ENCODE measurements at places on chromosomes 5 and 9.

GRCh38 chr5:120093178-120093577 is 370.9 kb upstream of the PRR16 start:
- DNase-seq = no peak

DNA sequence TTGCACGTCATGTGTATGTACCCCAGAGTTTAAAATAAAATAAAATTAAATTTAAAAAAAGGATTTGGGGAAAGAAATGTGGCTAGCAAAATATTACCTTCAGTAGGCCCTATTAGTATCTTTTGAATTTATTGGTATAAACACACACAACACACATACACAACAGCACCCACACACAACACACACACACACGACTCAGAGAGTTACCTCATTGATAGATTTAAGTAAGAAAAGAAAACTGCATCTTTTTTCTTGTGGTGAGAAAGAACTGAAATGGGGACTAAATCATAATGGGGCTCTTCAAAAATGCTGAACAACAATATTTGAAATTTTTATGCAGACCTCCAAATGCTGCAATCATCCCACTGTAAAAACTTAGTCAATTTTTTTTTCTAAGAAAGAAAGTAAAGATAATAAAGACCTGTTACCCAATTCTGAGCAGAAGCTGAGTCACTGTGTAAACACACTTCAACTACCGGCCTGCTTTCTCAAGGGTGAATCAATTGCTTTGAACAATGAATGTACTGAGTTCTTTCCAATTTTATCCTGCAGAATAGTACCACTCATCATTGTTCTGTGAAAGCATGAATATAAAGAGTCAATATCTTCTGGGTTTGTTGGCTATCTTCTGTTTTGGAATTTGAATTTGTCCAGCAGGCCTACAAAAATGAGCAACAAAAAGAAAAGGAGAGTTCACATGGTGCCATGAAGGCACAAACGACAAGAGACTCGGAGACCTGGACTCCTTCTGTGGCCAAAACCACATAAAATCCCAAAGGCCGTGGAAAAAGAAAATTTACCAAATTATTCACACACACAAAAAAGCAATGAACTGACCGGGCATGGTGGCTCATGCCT is 57.9 kb upstream of the CCNG1 start:
- DNase-seq = peak; percentile 73

DNA sequence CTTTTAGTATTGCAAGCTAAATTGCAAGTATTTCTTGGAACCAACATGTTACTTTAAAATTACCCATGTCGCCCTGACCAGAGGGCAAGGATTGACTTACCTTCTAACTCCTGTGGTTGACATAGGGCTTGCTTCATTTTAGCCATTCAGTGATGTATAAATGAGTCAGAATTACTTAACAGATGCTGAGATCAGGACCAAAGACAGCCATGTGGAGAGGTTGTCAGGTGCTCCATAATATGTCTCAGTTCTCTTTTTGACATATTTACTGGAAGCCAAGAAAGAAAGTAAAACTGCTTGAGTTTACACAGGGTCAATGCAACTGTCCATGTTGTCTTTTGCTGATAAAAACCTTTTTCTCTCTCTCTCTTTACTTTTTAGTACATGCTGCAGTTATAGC is 33.2 kb downstream of the F2RL2 start:
- DNase-seq = no peak

DNA sequence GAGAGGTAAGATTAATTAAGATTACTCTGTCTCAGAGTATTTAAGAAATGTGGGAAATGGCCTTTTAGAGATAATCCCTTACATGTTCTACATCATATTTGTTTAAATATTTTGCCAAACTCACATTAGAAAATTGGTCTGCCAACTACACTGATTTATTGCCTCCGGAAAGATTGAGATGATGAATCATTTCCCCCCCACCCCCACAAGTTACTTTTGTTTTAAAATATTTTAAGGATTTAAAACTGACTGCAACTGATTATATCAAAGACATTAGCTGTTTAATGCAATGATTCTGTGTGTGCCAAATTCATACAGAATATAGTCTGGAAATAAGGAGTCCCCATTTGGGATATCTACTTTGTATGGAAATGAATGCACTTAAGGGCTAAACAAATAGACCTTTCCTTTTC is 674.4 kb downstream of the PRR16 start:
- DNase-seq = no peak

GRCh38 chr5:81187885-81188284 is 45.2 kb upstream of the CKMT2 start:
- DNase-seq = no peak

- no peak for DNase-seq
These were observed 52.2 kb downstream of the SGCD start for GRCh38 chr5:156379206-156379605.

DNA sequence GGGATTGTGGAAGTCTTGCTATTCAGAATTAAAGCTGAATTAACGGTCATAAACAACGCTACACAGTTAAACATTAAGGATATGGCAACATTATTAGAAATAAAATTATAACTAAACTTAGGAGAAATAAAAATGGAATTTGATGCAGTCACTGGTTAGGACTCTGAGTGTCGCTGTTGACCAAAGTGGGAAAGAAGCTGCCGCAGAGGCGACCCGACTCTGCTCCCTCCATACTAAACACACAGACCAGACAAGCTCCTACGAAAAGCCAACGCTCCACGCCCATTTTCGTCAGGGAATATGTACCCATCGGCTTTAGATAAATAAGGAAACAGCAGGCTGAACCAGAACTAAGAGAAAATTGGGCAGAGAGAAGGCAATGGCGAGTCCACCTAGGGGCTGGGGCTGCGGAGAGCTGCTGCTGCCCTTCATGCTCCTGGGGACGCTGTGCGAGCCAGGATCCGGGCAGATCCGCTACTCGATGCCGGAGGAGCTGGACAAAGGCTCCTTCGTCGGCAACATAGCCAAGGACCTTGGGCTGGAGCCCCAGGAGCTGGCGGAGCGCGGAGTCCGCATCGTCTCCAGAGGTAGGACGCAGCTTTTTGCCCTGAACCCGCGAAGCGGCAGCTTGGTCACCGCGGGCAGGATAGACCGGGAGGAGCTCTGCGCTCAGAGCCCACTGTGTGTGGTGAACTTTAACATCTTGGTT is at the start of gene PCDHGA5:
Gene PCDHGA5, plus strand, starts transcription at position 211 of the 709 bp plus-strand sequence. Its CDS starts 169 bp downstream, at position 380.
- peak; percentile 20 for DNase-seq

- no peak for DNase-seq
These were observed 986.5 kb upstream of the WWC1 start for GRCh38 chr5:167304834-167305469.

DNA sequence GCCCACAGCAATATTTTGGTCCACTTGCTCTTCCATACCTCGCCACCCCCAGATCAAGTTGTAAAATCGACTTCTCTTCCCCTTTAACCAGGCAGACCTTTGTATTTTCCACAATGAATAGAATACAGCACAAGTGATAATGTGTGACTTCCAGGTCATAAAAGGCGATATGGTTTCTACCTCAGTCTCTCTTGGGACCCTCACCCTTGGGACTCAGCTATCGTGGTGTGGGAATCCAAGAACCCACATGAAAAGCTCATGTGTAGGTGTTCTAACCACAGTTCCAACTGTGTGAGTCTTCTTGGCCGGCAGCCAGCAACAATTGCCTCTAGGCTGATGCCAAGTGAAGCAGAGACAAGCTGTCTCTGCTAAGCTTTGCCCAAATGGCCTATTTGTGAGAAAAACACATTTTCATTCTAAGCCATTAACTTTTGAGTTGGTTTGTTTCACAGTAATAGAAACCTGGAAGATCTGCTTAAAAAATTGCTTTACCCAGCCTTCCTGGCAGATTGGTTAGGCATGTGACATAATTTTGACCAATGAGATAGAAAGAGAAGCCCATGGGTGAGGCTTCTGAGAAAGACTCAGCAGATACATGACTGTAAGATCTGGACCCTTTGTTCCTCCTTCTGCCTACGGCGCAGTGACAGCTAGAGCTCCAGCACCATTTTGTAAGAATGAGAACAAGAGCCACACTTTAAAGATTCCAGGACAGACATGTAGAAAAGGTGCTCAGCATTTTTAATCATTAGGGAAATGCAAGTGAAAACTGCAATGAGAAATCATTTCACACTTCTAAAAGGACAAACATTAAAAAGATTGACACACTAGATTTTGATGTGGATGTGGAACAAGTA is 18.3 kb upstream of the MLLT3 start:
- peak; percentile 40 for DNase-seq

DNA sequence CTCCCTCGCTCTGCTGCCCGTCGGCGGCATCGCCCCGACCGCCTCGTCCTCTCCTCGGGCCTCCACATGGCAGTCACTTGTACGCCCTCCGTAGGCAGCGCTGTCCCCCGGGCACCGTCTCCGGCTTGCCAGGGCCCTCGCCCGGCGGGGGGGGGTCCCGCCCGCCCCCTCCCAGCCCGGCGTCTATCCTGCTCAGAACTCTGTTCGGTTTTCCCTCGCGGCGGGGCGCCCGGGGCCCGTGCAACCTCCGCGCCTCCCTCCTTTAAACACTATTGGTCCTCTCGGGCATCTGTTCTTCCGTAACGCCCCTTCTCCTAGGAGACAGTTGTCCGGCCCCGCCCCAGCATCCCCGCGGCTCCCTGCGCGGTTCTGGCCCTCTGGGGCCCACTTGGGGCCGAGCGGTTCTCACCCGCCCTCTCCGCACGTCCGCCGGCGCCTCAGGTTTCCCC is 831 bp downstream of the ODF2 start:
- DNase-seq = peak; percentile 73

DNA sequence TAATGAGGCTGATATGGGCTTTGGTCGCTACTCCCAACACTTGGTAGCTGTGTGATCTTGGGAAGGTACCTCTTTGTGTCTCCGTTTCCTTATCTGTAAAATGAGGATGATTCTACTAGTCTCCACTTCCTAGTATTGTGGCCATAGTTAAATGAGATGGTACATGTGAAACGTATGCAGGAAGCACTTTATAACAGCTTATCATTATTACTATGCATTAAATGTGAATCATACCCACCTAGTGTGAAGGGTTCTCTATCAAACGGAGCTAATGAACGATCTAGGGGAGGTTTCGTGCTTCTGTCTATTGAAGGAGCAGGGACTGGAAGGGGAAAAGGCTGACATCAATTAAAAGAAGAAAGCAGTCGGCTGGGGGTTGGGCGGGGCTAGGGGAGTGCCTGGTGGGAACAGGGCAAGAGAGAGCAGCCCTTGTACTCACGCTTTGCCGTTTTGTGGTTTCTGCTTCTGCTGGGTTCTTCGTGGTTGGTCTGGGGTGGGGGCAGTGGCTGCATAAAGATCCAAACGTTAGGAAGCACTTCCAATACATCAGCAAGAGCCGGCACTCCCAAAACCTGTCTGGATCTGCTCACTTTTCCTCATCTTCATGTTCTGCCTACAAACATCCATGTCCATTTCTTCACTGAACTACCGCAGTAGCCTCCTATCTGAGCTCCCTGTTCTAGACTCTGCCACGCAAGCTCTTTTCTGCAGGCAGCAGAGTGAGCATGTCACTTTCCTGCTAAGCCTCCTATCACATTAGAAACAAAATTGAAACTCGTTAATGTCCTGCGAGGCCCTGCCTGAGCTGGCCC is 30.8 kb downstream of the LCP2 start:
- DNase-seq = no peak

DNA sequence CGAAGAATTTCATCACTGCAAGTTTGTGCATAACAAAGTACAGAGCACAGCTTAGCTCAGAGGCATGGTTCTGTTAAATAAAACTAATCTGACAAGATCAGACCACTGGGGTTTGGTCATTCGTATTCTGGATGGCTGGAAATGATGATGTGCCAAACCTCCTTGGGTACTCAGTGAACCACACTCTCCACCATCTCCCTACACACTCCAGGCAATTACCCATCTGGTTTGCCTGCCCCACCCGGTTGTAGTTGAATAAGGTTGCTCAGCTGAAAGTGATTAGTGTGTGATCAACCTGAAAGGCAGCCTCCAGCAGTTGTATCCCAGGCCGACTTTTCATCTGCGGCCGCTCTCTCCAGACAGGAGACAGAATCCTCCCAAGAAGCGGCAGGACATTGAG is 371.4 kb downstream of the TLE1 start:
- no peak for DNase-seq

- no peak for DNase-seq
These were observed 257.5 kb downstream of the PARP8 start for GRCh38 chr5:50923768-50924494.

DNA sequence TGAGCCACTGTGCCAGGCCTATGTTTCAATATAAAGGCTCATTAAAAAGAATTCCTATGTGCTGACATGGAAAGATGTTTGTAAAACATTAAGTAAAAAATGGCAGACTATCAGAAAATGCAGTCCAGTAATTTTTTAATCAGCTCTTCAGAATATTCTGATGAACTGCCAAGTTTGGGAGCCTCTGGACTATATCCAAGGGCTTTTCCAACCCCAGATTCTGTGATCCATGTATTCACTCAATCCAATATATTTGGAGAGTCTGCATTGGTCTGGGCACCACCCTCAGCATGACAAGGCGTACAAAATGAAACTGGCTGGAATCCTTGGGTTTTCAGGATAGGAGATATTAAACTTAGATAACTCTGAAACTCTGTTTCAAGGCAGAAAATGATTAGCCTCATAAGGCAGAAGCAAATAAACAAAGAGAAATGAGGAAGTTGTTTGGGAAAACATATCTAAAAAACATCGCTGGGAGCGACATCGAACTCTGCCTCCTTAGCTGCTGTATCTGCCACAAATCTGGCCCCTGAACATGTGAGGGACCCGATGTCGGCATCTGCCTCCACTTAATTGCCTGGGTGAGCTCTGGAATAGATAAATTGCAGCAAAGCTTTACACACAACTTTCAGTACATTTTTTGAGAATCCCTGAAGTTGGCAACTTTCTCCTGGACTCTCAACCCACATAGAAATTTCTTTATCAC is 14.4 kb downstream of the PDE6A start:
- DNase-seq = no peak

- peak; percentile 28 for DNase-seq
These were observed 179.7 kb upstream of the ANKRD55 start for GRCh38 chr5:56412601-56413379.

GRCh38 chr5:72618708-72619107 is 111.5 kb upstream of the ZNF366 start:
- DNase-seq = no peak

DNA sequence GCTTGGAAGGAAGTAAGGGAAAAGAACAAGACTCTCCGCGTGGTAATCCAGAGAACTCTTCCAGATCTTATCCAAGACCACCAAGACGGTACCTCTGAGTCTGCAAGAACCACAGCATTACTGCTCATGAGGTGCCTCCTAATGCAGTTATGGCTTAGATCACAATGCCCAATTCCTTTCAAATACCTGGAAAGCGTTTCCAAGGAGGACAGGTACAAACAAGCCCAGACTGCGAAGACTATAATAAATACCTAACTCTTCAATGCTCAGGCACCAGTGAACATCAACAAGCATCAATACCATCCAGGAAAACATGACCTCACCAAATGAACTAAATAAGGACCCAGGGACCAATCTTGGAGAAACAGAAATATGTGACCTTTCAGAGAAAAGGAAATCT is 325.5 kb downstream of the CWC27 start:
- no peak for DNase-seq

GRCh38 chr5:115070737-115071136 is 99.0 kb downstream of the TRIM36 start:
- no peak for DNase-seq

DNA sequence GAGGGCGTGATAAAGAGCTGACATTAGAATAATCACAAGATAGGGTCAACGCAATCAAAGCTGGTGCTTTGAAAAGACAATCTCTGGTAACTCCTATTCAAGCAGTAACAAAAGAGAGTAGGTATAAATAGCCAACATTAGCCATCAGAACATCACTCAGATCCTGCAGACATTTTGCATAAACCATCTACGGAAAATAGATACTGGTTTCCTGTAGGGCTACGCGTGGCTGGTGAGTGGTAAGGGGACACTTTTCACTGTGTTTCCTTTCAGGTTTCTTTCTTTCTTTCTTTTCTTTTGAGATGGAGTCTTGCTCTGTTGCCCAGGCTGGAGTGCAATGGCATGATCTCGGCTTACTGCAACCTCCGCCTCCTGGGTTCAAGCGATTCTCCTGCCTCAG is 22.3 kb downstream of the TTF1 start:
- no peak for DNase-seq
